Fibroblast of upper back skin (primary cell): ENCODE measurements at places on chromosomes 12 and 14.

- peak; percentile 49 for DNase-seq
These were observed 288.7 kb upstream of the FLRT2 start for GRCh38 chr14:85241022-85241855.

DNA sequence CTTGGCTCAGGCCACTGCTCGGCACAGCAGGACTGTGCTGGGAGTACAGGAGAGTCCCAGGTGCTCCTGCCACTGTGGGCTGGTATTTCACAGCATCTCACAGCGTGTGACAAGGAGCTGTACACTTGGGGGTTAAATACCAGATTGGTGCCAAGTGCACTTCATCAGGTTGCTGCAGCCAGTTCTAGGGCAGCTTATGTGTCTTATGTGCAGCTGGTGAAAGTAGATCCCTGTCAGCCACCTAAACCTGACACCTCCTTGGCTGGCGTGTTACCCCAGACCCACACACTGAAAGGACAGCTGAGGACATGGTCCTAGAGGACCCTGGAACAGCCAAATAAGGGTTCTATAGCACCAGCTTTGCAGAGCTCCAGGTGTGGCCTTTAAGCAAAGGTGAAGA lies 18.9 kb downstream of the PLEKHH1 start:
- no peak for DNase-seq

DNA sequence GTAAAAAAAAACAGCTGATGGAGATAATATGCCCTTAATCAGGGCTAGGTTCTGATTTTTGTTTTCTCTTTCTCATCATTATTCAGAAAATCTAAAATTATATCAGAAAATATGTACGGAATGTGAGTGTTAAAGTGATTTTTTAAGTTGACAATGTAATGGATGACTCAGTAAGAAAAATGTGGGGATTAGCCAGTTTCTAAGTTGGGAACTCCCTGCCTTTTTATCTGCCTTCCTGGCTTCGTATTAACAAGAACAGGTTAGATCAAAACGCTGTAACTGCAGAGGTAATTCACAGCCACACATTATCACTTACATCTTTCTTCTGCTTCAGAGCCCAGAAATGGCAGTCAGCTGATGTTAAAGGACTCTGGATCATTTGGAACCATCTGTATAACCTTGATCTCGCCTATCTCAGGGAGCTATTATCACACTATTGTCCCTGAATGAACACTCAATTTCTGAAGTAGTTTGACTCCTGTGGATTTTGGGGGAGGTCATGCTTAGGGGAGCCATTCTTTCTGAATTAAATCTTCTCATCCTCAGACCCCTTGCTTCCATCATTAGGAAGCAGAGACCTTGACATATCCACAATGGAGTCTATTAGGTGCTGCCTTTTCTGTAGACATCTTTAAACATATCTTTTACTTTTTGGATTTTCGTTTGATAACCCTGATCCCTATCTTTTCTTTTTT lies 135.7 kb upstream of the SLC16A7 start:
- peak; percentile 69 for DNase-seq

DNA sequence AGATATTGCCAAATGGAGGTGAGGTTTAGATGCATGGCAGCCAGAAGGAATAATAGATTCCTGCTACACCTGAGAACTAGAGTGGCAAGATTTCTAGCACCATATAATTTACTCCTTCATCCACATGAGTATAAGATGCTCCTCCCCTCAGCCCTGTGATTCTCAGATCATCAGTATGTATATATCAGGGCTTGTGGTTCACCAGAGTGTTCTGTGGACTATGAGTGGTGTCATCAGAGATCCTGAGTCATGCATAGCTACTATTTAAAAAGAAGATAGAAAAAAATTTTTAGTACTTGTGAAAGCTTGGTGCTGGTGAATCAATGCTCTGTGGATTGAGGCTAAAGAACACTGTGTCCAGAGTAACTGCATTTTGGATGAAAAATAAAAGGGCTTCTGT lies 285.9 kb downstream of the BMP4 start:
- peak; percentile 87 for DNase-seq

DNA sequence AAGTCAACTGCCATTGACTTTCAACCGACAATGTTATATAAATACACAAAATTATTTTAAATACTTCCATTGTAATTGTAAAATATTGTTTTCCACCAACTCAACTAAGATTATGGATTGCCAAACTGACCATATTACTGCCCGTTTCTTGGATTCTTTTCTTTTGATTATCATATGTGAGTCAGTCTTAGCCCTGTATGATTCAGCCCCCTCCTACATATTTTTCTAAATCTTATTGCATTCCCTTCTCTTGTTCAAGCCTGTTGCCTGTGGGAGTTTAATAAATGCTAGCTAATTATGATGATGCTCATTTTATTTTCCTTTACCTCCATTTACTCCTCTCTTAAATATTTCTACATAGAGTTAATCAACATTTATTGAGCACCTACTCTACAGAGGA lies 6.8 kb downstream of the RASSF9 start:
- DNase-seq: peak; percentile 65

DNA sequence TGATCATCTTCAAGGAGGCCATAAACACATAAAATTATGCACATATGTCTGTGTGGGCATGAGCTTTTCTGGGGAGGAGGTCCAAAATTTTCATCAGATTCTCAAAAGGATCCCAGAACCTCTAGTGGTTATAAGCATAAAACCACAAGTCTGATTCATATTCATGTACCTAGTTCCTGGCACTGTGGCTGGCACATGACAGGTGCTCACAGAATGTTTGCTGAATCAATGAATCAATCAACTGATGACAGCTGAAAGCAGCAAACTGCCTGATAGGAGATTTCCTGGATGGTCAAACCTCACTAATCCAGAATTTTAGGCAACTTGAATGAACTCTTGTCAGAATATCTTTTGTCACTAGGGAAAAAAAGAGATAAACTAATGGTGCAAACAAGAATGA lies 13.5 kb upstream of the CMKLR1 start:
- no peak for DNase-seq

GRCh38 chr12:25155022-25155576 lies 39.9 kb downstream of the DNAI7 start:
- peak; percentile 41 for DNase-seq

- DNase-seq: peak; percentile 67
These were observed 334.4 kb upstream of the ATP2B1 start for GRCh38 chr12:90042920-90043641.

GRCh38 chr14:49892301-49892635 lies 614 bp upstream of the ARF6 start:
- DNase-seq: peak; percentile 79

DNA sequence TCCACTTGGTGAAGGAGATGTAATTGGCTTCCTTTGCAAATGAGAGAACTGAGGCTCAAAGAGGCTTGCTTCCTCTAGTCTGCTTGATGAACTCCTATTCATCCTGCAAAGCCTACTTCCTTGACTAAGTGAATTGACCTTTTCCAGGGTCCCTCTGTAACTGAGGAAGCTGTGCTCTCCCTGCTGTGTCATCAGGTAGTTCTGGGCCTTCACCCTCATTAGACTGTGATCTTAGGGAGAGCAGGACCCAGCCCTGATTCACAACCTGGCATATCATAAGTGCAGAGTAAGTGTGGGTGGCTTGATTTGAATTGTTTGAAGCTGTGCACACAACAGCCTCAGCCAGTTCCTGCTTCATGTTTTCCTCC lies 16.3 kb downstream of the ASB2 start:
- no peak for DNase-seq

DNA sequence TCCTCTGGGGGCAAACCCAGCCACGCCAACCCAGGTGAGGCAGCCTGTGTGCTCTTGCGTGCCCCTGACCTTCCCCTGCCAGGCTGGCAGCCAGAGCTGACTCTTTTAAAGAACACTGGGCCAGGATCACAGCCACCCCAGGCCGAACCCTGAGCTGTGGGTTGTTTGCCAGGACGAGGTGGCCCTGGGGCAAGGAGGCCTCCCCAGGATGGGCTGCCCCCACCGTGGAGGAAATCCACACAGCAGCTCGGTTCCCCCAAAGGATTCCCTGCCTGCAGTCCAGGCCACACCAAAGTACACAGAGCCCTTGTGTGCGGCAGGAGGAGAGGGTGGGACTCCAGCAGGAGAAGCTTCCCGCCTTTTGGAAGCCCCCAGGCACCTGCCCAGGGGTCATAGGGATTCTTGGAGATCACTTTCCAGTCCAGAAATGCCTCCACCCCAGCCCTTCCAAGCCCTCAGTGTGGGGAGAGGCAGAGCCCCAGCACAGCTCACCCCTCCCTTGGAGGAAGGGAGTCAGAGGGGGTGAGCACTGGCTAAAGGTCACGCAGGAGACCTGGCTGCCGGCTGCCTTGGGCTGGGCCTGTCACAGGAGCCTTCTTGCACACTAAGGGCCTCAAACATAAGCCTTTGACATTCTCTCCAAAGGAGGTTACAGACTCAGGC lies 115.6 kb downstream of the CALM1 start:
- DNase-seq: no peak

DNA sequence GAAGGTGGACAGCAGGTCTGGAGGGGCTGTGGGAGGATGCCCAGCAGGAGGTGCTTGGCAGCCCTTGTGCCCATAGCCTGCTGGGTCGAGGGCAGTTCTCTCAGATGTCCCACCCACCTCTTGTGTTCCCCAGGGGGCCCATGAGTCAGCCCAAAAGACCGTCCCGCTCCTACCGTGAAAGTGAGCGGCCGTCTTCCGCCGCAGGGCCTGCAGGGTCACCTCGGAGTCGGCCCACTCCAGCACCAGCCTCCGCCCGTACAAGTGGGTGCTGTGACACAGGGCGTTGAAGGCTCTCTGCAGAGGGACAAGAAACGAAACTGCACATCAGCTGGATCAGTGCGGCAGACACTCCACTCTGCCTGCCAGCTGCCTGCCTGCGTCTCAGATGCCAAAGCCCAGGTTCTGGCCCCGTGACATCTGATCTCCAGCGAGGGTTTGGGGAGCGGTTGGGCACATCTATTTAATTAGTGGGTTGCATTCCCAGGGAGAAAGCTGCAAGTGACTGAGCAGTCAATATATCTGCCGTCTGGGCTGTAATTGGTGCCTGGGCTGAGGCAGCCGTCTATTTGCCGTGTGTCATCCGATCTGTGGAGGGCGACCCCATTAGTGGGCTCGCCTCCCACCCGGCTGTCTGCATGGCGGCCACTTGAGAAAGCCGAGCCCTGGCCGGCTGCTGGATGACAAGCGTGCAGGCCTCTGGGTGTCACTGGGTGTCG lies 121.5 kb downstream of the RBM19 start:
- DNase-seq: no peak

- peak; percentile 85 for DNase-seq
These were observed 128.0 kb downstream of the KCNA5 start for GRCh38 chr12:5171701-5172100.

GRCh38 chr12:20624718-20625117 lies 70.4 kb upstream of the SLCO1C1 start:
- DNase-seq: peak; percentile 60

GRCh38 chr12:14111230-14111865 lies 129.9 kb upstream of the GRIN2B start:
- no peak for DNase-seq

- no peak for DNase-seq
These were observed 14.3 kb downstream of the POMT2 start for GRCh38 chr14:77306416-77306815.

DNA sequence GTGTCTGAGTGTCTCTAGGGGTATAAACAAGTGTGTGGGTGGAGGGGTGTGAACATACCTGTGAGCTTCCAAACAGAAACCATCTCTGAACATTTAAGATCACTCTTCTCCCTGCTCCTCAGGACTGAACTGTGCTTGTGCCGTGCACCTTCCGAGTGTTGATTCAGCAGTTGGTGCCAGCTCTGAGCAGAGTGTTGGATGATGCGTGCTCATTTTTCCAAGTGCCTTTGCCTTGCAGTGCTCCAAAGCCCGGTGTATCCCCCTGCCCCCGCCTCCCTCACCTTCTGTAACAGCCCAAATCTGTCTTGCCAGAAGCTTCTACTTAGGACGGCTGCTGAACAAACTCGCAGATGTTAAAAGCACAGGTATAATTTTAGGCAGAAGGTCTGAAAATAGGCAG lies 4.4 kb downstream of the WSCD2 start:
- DNase-seq: no peak

GRCh38 chr12:29155079-29155478 lies 6.0 kb downstream of the FAR2 start:
- no peak for DNase-seq

DNA sequence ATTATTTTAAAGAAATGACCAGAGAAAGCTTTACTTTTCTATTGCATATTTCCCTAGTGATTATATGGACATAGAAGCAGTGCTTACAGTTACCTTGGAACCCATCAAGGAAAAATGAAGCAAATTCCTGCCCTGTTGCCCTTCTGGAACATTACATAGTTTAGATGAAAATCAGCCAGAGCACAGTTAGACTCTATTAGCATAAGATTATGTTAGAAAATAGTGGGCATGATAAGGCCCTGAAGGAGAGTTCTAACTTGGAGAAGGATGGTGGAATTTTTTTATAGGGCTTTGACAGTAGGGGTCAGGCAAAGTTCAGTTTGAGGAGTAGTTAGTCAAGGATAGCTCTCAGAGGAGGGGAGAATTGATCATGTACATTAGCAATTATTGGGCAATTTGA lies 74.3 kb downstream of the FUT8 start:
- DNase-seq: no peak

DNA sequence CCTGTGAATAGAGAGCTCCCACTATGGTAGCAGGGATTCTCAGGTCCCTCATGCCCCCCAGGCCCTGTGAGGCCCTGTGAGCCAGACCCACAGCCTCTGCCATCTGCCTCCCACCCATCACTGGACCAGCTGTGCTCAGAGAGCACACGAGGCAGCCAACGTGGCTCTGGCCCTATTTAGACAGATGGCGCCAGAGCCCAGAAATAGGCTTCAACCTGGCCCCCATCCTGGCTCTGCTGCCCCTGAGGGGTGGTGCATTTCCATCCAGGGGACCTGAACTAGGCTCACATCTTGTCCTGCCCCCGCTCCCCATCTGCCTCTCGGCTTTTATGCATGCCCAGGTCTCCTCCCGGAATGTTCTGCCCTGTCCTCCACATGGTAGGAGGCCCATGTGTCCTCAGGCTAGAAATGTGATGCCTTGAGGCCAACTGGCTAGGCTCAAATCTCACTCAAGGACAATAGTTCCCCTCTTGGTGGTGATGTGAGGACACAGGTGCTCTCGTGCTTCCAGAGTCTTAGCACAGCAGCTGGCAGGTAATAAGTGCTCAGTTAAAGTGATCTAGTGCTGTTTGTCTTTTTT lies 18.9 kb downstream of the TMEM63C start:
- DNase-seq: no peak

GRCh38 chr14:49766839-49767238 lies 1.1 kb upstream of the KLHDC2 start:
- DNase-seq: no peak

- DNase-seq: no peak
These were observed 315 bp downstream of the ABCD2 start for GRCh38 chr12:39619316-39619659.

DNA sequence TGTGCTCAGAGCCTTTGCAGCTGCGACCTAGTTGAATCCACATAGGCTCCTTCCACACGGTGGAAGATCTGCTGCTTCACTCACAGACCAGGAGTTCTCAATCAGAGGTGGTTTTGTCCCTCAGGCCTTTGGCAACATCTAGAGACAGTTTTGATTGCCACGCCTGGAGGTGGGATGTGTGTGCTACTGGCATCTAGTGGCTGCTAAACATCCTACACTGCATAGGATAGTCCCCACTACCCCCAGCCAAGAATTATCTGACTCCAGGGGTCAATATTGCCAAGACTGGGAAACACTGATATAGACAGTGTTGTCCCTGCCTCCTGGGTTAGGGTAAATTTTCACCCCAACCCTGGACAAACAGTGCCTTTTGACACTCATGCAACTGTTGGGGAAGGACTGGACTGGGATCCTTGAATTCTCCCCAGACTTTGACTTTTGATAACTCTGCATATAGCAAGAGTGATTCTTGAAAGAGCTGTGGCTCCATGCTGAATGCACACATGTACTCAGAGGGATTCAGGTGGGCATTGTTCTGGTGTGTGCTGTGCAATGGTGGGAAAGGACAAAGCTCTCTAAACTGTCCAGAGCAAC lies 39.8 kb downstream of the BAZ2A start:
- DNase-seq: no peak
